ENCODE measurements at places on chromosomes 3 and 15.

DNA sequence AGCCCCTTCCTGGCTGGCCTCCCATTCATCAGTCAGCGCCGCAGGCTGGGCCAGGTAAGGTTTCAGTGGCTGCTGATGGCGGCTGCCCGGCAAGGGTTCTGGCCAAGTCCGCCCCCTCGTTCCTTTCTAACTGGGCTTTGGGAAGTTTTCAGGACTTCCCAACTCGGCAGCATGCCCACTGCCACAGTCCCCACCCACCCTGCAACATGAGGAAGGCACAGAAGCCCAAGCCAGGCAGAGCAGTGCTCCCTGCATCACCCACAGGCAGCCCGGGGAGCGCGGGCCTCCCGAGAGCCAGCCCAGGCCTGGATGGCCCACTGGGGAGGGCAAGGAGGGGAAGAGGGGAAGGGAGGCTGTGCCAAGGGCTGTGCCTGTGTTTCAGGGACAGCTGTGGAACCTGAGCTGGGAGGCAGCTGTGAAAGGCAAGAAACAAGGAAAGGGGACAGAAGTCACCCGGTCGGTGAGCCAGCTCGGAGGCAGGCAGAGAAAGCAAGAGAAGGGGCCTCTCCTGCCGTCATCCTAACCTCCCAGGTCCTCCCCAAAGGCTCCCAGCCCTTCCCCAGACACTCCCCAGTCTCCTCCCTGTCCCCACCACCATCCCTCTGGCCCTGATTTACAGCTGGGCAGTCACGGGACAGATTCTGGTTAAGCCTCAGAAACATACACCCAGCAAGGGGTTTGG is 73.9 kb downstream of the CPN2 start:
- peak; percentile 50 for ATAC-seq

DNA sequence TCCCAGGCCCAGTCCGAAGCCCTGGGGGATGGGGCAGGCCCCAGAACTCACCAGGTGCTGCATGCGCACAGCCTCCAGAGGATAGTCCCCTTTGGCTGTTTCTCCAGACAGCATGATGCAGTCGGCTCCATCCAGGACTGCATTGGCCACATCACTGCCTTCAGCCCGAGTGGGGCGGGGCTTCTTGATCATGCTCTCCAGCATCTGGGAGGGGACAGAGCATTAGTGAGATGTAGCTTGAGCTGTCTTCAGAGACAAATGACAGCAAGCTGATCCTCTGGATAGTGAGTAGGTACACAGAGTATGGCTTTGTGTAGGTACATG is 9.1 kb upstream of the GRAMD2A start:
- peak; percentile 8 for ATAC-seq

GRCh38 chr15:86608461-86609205 is 529.0 kb downstream of the AGBL1 start:
- no peak for ATAC-seq

DNA sequence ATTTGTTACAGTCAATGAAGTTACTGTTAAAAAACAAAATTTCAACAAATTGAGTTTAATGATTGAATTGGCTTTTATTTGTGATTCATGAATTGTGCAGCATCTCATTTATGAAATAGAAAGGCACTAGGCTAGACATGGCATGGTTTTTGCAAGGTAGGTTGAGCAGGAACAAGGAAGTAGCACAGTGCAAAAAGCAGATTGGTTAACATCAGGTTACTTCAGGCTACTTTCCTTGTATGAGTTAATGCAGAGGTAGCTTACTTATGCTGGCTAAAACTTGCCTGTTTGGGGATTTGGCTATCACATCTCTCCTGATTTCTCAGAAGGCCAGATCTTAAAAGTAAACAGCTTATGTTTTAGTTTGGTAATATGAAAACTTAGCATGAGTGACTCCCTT is 23.0 kb upstream of the SV2B start:
- ATAC-seq, result no peak

- ATAC-seq, result no peak
These were observed 84.2 kb upstream of the LRTM1 start for GRCh38 chr3:55012091-55012490.

GRCh38 chr3:32502118-32502945 is at the start of gene CMTM6:
Gene CMTM6, minus strand, starts transcription at chr3:32502852. Its CDS starts 107 bp downstream, at chr3:32502745.
- ATAC-seq, result peak; percentile 93

GRCh38 chr3:115146032-115146417 is 1.1 kb downstream of the ZBTB20 start:
- ATAC-seq, result no peak

- ATAC-seq, result no peak
These were observed 30.7 kb downstream of the SEMA7A start for GRCh38 chr15:74402873-74403587.

DNA sequence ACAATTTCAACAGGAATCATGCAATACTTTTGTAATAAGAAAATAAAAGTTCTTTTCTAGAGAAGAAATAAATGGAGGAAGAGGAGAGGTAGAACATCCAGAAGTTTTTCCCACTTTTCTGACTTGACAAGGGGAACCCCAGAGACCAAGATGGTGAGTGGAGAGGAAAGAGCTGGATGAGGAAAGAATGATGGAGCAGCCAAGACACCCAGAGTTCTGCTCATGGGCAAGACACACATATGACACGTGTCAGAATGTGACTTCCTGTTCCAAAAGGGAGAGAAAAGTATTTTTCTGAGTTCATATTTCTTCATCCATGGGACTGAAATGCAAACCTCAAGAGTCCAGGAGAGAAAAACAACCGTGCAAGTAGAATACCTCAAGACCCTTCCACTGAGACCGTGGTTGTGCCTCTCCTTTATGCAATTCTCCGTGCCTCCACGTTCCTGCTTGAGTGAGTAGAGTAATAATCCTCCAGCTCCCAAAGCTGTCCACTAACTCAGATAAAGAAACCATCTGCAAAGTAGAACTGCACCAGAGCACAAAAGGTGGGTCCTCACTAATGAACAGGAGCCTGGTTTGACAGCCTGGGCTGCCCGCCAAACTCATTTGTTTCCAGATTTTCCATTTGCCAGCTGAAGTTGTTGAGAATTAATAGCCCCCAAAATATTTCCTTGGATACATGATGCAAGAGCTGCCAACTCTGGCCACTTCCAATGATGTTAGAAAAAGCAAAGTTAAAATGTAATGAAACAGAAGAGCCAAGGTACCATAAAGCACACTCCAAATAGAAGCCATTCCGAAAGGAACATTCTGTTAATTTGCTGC is 272.6 kb upstream of the IGF1R start:
- ATAC-seq, result no peak

DNA sequence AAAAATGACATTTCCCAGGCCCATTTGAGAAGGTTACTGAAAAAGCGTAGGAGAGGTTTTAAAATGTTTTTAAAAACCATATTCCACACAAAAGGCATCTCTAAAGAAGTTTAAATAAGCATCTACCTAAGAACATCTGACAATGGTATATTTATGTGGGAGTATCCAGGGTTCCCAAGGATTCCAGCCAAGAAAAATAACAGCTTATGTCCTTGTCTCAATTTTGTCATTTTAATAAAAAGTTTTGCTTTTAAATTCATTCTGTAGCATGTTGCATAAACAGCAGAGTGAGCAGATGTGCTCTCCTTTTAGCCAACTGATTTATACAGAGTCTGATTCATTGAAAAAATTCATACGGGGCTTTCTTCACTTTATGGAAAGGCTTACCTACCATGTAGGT is 129.9 kb downstream of the LRRC3B start:
- ATAC-seq, result no peak

- no peak for ATAC-seq
These were observed 98.5 kb upstream of the SLC2A2 start for GRCh38 chr3:171125010-171125409.

- no peak for ATAC-seq
These were observed 91.7 kb upstream of the PDZRN3 start for GRCh38 chr3:73716418-73716817.

DNA sequence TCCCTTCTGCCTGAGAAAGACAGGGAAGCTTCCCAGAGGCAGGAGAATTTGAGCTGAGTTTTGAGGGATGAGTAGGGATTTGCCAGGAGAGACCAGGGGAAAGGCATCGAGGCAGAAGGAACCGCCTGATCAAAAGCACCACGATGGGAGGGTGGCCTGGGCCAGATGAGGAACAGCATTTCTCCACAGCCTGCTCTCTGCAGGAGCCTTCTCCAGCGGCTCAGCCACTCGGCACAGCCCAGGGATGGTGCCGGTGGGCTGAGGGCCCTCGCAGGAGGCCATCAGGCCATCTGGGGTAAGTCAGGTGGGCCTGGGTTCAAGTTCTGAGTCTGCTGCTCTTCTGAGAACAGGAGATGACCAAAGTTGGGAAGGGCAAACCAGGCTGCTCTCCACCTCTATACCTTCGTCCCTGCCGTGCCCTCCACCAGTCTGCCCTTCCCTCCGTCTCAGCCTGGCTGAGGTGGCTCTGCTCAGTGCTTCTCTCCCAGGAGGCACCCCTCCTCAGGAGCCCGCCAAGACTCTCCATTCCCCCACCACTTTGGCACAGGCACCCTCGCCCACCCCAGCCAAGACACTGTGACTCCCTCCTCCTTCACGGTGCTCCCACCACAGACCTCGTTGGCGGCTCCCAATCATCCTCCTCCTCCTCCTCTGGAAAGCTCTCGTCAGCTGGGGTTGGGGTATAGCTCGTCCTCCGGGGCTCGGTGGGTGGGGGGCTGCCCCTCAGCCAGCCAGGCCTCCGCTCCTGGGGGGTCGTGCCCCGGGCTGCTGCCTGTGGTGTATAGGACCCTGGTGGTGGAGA is 34.9 kb downstream of the GRIP2 start:
- no peak for ATAC-seq

GRCh38 chr15:76626611-76627010 is 278.5 kb downstream of the SCAPER start:
- ATAC-seq, result no peak

- peak; percentile 94 for ATAC-seq
These were observed 92.0 kb downstream of the PLXNA1 start for GRCh38 chr3:127074900-127075360.

DNA sequence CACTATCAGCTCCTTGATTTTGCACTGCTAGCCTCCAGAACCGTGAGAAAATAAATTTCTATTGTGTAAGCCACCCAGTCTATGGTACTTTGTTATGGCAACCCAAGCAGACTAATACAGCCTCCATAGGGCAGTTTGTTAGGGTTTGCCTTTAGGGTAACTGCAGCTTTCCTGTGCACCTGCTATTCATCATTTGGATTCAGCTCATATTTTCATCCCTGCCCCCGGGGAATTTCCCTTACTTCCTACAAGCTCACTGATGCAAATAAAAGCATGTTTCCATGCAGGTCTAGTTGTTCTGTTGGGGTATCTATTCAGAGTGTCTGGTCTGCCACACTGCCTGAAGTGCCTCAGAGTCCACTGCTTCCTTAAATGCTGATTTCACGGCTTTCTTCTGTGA is 48.6 kb upstream of the ATOSA start:
- no peak for ATAC-seq

DNA sequence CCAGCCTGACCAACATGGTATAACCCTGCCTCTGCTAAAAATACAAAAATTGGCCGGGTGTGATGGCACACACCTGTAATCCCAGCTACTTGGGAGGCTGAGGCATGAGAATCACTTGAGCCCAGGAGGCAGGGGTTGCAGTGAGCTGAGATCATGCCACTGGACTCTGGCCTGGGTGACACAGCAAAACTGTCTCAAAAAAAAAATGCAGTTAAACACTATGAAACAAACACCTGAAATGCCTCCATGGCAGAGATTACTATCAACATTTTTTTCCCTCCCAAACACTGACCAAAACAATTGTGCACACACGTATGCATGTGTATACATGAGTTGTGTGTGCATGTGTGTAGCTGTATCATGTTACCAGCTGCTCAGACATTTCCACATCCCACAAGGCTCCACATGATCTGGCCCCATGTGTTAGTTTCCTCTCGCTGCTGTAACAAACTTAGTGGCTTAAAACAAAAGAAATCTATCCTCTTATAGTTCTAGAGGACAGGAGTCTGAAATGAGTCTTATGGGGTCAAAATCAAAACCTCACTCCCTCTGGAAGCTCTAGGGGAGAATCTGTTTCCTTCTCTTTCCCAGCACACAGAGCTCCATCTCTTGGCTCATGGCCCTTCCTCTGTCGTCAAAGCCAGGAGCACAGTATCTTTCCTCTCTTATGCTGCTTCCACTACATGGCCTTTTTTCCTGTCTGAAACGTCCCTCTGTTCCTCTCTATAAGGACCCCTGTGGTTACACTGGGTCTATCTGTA is 34.5 kb downstream of the SLC41A3 start:
- ATAC-seq, result no peak

- ATAC-seq, result peak; percentile 12
These were observed 1.2 kb downstream of the MEX3B start for GRCh38 chr15:82044373-82045178.

DNA sequence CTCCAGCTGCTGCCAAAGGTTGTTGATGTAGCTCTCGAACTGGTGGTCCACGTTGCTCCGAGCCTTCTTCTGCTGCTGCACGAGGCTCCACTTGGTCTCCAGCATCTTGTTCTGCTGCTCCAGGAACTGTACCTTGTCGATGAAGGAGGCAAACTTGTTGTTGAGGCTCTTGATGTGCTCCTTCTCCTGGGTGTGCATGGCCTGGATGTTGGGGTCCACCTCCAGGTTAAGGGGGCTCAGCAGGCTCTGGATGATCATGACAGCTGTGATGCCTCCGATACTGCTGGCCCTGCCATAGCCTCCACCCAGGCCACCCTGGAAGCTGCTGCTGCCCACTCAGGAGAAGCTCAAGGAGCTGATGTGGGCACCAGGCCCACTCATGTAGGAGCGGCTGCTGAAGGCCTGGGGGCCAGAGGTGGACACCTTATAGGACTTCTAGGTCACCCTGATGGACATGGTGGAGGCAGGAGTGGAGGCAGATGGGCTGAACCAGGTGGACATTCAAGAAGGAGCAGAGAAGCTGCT is 14.9 kb upstream of the PSTPIP1 start:
- no peak for ATAC-seq

- peak; percentile 82 for ATAC-seq
These were observed 9.2 kb downstream of the TMPRSS7 start for GRCh38 chr3:112043621-112044201.

GRCh38 chr15:49131403-49131802 is 24.0 kb downstream of the COPS2 start:
- ATAC-seq, result no peak

DNA sequence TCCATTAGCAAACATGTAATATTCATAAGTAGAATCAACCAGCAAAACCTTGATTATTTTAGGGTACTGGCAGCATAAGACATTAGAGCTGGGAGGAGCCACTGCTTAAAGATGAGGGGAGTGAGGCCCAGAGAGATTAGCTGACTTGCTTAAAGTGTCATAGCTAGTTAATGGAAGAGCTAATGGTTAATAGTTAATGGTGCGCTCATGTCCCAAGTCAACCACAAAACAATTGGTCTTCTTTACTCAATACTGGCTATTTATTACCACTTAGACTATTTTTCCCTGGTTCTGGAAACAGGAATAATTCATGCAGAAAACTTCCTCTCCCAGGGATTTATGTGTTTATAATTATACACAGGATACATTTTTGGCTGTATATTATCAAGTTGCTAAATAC is 33.1 kb downstream of the EIF4E3 start:
- no peak for ATAC-seq

- ATAC-seq, result no peak
These were observed 27.3 kb upstream of the SPRED1 start for GRCh38 chr15:38225381-38225780.

GRCh38 chr3:184377374-184377773 is 633 bp downstream of the THPO start:
- ATAC-seq, result no peak

Data from motor neuron (in vitro differentiated cells).